Stimulated activated CD8-positive, alpha-beta memory T cell treated with anti-CD3 and anti-CD28 coated beads, Interleukin-7, amount 100 ng/mL, for 48 hours (primary cell): ENCODE measurements at places on chromosomes 2 and 18.

DNA sequence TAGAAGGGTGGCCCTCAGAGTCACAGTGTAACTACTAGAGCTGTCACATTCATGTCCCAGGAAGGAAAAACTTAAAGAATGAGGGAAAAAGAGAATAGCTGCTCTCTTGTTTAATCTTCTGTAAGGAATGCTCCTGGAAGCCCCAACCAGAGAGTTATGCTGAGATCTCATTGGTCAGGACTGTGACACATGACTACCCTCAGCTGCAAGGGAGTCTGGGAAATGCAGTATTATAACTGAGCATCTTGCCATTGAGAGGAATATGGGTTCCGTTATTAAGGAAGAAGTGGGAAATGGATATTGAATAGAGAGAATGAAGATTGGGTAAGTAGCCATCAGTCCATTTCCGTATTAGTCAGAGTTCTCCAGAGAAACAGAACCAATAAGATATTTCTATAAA lies 165.9 kb downstream of the ALPK2 start:
- DNase-seq, result no peak

GRCh38 chr18:46360866-46361265 lies 256.7 kb downstream of the HAUS1 start:
- DNase-seq, result no peak

DNA sequence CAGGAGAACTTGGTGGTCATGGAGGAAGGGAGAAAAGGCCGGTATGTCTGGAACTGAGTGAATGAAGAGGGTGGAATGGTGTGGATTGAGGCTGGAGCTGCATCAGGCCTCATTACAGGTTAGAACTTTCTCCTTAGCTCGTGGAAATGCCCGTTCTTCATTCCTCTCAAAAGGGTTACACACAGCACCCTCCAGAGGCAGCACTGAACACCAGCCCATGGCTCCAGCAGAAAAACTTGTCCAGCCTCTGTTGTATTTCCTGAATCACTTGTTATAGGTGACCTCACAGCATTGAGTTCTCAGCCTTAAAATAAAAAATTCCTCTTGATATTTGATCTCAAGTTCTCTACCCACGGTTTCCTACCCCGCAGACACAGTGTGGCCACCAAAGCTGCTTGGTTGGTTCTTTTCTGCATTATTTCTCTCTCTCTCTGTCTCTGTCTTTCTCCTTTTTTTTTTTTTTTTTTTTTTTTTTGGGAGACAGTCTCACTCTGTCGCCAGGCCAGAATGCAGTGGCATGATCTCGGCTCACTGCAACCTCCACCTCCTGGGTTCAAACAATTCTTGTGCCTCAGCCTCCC lies 89.6 kb downstream of the ITGB1BP1 start:
- DNase-seq, result no peak

- no peak for DNase-seq
Observed at GRCh38 chr2:207533461-207534008, 3.8 kb downstream of the CREB1 start.

DNA sequence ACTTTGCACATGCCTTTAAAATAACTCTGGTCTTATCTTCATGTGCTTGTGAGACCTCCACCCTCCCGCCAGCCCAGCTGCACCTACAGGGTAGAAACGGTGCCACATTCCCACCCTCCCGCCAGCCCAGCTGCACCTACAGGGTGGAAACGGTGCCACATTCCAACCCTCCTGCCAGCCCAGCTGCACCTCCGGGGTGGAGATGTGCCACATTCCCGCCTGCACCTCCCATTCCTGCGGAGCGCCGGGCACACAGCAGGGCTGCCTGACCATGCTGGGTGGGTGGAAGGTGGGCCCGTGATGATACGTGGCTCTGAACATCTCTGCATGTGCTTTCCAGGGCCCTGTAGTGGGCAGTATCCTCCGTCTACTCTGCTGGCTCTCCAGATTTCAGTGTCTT lies 243.7 kb upstream of the PXDN start:
- no peak for DNase-seq

DNA sequence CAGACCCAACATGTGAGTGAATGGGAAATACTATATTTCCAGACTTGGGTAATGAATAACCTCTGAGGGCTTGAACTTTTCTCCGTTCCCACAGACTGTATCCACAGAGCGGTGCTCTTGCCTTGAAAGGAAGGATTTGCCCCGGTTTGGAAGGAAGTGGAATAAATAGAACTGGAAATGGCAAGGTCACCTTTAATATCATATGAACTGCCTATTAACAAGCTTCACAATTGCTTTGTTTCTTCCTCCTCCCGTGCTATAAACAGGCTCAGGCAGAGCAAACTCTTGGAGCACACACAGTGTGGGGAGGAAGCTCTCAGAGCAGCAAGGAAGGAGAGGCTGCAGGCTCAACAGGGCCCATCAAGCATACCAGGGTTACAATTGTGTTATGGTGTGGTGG lies 28.5 kb upstream of the DARS1 start:
- no peak for DNase-seq
